ENCODE measurements at places on chromosomes 1 and 21.

DNA sequence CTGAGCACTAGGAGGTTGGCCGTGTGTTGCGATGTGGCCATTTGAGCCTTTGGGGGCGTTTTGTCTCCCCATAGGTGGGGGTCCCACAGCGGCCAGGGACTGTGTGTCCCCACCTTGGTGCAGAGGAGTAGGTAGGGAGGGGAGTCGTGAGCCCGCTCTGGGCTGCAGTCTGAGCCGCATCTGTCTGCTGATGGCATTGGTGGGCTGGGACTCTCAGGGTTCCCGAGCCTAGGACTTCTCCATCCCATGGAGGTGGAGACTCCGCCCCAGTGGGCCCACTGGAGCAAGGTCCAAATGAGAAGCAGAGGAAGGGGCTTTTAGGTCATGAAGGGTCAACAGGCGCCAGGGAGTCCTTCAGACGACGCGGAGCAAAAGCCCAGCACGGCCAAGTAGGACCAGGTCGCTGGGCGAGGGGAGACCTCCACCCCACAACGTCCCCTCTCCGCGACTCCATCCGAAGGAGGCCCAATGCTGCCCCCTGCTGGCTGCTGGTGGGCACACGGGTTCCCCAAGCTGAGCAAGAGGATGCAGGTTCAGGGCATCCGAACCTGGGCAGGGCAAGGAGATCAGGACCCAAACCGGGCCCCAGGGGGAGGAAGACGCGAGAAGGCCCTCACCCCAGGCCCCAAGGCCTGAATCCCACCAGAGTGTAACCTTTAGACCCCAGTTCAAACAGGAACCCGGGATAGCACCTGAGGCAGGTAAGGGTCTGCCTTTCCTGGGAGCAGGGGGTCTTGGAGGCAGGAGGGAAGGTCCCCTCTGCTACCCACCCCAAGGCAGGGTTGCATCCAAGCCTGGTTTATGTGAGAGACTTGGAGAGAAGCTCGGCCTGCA, 14.9 kb downstream of the TTC34 start:
- DNase-seq: no peak

GRCh38 chr1:202074985-202075384, 47.7 kb upstream of the GPR37L1 start:
- no peak for DNase-seq

DNA sequence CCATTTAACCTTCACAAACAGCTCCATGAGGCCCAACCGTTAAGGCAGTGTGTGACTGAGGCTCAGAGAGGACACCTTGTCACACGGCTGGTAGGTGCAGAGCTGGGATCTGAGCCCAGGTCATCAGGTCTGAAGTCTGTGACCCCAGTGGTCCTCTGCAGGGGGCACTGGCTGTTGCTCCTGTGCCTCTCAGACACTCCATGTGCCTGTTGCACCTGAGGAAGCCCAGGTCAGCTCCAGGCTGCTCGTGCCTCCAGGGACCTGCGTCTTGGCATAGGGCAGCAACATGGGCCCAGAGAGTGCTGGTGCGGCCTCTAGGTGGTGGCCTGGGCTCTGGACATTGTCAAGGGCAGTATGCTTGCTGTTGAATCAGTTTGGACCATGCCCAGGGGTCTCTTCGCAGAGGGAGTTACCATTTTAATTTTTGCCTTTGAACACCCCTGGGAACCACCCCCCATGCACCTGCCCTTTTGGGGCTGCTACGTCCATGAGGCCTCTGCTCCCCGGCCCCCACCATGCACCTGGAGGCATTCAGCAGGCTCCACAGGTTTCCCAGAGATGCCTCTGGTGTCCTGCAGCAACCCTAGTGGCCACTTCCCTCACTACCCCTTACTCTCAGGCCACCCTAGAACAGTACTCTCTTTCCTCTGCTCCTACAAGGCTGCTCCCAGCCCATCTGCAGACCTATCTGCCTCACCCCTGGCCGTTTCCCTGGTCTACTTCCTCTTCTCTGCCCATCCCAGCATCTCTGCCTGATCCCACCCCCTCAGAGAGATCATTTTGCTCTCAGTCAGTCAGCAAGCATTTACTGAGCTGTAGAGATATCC, 25.2 kb upstream of the EPS8L3 start:
- no peak for DNase-seq

- DNase-seq: no peak
These were observed 443.1 kb upstream of the DAB1 start for GRCh38 chr1:57866998-57867397.

Data from forelimb muscle (tissue), 1 donor.